GOT3 (cell line): ENCODE measurements at places on chromosomes 16 and 17.

DNA sequence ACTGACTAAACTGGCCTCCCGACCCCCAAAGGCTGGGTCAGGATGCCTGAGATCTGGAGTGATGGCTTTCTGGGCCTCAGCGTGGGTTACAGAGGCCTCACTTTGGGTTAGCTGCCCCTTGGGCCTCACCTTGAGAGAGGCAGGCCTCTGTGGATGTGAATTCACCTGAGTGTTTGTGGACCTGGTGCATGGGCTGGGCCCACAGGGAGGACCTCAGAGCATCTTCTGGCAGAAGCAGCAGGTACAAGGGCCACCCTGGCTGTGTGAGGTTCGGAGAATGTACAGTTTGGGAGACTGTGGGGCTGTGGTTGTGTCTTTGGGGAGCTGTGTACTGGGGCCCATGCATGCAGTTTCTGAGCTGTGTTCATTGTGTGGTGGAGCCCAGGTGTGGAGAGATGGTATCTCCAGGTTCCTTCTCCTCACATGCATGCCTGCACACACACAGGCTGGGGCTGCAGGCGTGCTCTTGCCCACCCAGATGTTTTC is 18.3 kb downstream of the RARA start:
- DNase-seq = no peak

DNA sequence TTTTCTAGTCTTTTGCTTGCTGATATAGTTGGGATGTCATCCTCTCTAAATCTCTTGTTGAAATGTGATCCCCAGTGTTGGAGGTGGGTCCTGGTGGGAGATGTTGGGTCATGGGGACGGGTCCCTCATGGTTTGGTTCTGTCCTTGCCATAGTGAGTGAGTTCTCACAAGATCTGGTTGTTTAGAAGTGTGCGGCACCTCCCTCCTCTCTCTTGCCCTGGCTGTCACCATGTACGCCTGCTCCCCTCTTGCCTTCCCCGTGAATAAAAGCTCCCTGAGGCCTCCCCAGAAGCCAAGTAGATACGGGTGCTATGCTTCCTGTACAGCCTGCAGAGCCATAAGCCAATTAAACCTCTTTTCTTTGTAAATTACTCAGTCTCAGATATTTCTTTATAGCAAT is 15.2 kb downstream of the IL4R start:
- no peak for DNase-seq

DNA sequence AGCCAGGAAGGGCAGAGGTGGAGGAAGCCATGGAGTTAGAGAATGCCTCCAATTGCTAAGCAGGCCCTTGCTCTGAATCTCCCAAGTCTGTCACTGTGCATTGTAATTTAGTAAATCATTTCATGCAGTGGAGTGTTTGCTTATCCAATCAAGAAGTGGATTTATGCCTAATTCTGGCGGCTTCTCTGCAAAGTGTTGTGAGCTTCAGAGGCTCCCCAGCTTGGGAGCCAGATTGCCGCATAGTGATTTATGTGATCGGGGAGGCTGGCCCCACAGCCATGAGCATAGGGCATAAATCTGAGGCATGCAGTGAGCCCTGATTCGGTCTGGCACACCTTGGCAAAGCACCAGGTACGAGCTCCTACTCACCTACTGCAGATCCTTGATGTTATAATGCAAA is 520.8 kb downstream of the HS3ST4 start:
- DNase-seq = no peak

DNA sequence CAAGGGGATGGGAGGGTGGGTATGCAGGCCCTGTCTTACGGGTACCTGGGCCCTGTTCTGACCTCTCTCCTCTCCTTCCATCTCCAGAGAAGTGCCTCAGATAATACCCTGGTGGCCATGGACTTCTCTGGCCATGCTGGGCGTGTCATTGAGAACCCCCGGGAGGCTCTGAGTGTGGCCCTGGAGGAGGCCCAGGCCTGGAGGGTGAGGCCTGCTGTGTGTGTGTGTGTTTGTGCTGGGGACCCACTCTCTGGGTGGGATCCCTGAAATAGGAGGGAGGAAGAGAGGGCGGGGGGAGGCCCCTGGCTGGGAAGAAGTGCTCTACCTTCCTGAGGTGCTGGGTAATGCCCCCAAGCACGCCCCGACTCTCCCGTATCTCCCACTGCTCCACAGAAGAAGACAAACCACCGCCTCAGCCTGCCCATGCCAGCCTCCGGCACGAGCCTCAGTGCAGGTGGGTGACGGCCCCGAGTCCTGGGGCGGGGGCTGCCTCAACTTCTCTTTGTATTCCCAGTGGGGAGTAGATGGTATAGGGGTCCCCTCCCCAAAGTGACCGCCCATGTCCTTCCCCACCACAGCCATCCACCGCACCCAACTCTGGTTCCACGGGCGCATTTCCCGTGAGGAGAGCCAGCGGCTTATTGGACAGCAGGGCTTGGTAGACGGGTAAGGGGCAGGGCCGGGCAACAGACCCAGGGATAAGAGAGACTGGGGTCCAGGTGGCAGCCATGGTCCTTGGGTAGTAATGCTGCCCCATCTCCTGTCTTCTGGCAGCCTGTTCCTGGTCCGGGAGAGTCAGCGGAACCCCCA is 7.8 kb downstream of the GRB7 start:
- no peak for DNase-seq

GRCh38 chr16:4075534-4075933 is 40.7 kb downstream of the ADCY9 start:
- no peak for DNase-seq

GRCh38 chr17:58187675-58188074 is 4.9 kb upstream of the EPX start:
- DNase-seq = no peak

- DNase-seq = no peak
These were observed 61.9 kb downstream of the WWP2 start for GRCh38 chr16:69823831-69824563.

DNA sequence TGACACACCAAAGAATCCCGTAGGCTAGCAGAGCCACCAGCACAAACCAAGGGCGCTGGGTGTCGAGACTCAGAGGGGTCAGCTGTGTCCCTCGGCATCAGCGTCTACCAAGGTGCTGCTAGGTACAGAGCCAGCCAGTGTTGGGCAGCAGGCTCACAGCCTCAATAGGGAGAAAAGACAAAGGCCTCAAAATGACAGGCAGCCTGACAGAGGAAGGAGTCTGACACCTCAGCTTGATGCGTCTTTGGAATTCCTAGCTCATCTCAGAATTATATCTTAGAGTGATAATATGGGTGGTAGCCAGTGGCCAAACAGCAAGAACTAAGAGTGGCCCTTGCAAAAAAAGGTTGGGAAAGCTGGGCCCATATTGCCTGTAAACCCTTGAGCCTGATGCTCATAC is 45.9 kb downstream of the HS3ST3B1 start:
- no peak for DNase-seq

DNA sequence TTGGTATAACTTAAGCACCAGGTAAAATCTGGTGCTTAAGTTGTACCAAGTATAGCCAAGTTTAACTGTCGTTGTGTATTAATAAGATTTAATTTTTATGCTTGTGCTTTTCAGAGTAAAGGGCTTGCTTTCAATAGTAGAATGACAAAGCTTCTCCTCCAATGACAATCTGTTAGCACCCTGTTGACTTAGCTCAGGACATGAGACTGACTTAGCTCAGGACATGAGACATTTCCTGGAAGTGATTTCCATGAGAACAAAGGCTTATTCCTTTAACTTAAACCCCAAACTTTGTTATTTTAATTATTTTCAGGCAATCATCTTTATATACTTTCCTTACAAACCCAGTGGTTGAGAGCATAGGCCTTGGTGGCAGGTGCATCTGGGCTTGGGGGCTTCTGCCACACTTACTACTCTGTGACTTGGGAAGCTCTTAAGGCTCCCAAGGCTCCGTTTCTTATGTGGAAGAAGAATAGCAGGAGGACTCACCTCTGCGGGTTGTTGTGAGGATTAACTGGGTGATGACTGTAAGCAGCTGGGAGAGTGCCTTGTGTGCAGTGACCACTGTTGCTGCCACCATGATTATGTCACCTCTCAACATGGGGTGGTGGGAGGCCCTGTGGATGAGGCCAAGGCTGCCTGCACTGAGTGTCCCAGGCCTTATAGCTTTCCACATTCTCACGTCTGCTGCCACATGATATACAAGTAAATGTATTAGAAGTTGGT is 59.4 kb upstream of the CMIP start:
- no peak for DNase-seq

DNA sequence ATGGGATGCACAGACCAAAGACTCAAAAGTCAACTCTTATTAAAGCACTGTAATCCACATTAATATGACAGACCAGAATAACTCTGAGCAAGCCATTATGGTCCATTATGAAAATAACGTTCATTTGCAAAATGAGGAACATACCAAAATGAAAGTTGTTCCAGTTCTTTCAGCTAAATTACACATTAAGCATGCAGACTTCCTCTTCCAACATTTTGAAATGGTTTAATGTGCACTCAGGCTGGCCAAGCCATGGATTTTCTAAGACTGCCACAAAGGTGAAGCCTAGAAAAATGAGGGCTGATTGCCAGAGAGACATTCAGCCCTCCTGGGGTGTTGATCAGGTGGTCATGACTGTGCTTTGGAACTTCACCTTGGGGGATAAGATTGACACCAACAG is 56.7 kb upstream of the NOG start:
- DNase-seq = no peak

DNA sequence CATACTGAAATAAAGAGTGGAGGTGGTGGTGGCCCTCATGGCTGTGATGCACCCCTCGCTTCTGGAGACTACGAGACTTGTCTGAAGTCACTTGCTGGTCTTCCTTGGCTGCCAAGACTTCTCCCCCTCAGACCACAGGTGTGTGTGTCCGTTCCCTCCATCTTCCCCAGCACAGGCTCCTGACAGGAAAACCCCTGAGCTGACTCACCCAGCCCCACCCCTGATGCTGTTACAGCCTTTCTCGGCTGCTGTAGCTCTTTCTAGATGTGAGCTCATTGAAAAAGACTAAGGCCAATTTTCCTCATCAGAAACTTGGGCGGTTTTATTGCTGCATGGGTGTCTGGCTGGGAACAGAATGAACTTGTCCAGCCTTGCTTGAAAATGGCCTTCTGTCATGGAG is 296.9 kb downstream of the TMEM114 start:
- DNase-seq = no peak

DNA sequence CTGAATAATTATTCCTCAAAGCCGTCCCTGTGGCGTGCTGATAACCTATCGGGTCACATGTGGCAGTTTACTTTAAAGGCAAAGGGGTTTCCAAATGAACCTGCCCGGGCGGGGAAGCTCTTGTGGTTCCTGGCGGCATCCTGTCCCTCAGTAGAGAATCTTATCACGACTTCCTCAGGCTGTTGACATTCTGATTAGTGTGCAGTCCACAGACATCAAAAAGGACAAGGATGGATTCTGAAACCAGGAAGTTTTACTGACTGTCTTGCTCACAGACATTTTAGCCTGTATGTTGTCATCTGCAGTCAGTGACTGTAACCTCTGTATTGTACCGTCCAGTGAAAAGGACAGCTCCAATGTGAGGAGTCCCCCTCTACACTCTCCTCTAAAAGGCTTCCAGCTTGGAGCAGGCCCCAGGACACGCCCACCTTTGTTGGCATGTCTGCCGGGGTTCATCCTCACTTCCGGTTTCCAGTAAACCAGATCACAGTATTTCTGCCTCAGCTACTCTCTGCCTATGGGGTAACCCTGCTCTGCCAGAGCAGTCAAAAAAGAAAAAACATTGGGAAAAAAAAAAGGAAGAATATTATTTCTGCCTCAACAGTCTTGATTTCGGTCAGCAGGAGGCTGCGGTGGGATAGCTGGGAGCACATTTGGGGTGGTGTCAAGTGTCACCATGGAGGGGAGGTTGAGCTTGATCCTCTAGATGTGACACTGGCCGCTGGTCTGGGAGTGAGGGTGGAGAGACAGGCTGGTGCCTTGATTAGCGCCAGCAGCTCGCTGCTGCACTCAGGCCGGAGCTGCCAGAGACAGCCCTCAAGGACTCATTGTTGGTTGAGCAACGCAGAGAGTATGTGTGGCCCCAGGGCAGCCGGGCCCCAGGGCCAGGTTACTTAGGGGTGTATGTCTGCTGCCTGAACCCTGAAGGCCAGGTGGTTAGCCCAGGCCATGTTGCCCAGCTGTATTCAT is 89.0 kb upstream of the DNAH17 start:
- DNase-seq = no peak

GRCh38 chr17:58368860-58369213 is 16.8 kb upstream of the SUPT4H1 start:
- DNase-seq = no peak

GRCh38 chr17:28827672-28828071 is 14.9 kb downstream of the FAM222B start:
- DNase-seq = no peak

- DNase-seq = no peak
These were observed 10.4 kb downstream of the VPS53 start for GRCh38 chr17:704111-704864.

DNA sequence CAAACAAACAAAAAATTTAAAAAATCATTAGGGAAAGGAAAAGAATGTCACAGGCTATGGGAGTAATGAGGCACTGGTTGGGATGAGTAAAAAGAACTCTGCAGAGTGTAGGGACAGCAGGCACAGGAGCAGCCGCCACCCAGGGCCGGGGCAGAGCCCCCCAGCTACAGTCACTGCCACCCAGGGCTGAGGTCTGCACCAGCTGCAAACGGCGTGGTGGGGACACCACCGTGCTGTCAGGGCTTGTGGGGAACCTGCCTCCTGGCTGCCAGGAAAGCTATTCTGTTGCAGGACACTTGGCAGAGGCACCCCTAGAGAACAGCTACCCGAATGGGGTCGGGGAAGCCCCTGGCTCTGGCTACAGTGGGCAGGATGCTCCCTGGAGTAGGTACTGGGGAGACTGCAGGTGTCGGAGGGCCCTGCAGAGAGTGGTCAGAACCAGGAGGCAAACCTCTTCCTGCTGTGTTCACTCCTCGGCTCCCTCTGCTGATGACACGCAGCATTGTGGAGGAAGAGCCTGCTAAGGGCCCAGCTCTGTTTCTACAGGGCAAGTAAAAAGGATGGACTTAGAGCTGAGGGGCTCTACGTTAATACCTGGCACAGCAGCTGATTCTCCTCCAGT is 32.3 kb upstream of the CAPN15 start:
- DNase-seq = no peak

DNA sequence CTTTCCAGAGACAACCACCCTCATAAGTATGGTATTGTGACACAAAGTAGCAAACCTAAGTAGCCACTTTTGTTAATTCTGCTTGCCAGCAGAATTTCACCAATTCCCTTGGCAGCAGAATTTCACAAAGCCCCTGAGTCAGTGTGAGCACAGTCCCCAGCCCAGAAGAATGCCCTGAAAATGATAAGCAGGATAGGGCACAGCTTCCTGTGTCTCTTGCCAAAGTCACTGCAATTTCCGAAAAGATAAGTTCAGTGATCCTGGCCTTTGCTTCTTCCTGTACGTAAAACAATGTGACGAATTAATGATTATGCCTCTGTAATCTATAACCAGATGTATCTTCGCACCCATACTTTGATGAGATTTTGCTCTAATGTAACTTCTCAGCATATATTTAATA is 16.0 kb upstream of the WIPF2 start:
- DNase-seq = no peak

DNA sequence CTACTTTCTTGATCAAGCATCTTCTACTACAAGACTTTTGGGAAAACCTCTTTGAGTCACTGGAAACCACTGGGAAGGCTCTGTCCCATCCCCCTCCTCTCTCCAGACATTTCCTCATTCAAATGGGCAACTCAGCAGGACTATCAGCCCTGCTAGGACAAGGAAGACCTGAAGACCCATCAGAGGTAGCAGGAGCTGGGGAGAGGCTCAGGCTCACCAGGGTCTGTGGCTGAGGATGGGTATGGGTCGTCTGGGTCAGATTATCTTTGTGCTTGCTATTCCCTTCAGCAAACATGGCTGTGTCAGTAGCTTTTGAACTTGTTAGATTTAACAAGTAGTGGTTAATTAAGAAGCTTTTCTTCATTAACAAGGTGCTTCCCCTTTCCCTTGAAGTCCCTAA is 15.0 kb upstream of the NF1 start:
- no peak for DNase-seq
